EL (cell line): ENCODE measurements at places on chromosomes 4 and X.

DNA sequence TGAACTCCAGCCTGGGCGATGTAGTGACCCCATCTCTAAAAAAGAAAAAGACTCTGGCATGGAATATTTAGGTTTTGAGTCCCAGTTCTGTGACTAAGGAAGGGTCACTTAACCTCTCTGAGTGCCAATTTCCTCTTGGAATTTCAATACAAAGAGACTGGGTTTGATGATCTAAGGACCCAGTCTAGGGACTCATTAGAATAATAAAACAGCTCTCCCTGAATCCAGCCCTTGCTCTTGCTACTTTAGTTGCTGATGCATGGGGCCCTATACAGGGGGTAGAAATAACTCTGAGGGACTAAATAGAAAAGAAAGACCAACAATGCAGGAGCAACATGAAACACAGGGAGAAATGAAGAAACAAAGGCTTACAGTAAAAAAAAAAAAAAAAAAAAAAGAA lies 12.6 kb downstream of the C4orf54 start:
- no peak for DNase-seq

DNA sequence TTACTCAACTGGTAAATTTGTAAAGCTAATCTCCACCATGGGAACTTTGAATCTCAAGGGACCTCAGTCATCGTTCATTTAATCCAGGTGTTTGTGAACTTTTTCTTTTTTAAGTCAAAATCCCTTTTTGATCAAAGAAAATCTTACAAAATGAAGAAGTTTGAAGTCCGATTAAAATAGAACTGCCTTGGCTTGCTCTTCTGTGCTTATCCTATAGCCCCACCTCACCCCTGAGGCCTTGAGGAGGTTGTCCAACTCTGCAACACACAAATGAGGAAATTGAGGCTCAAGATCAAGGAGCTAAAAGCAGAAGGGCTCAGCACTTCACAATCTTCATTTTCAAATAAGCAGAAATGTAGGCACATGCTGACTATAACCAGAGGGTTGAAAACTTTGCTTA lies 240.3 kb upstream of the SFRP2 start:
- DNase-seq: no peak

DNA sequence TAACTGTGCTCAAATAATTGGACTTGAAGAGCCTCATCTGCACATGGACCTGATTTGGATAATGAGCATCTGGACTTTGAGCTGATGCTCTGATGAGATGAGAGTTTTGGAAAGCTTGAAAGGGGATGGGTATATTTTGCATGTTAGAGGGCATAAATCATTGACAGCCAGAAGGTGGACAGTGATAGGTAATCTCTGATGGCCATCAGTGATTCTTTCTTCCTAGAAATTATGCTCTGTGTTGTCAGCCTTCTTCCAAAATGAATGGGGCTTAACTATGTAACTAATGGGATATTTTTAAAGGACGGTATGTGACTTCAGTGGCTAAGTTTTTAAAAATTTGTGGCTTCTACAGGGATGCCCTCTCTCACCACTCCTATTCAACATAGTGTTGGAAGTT lies 334.0 kb downstream of the PTTG2 start:
- DNase-seq: no peak

DNA sequence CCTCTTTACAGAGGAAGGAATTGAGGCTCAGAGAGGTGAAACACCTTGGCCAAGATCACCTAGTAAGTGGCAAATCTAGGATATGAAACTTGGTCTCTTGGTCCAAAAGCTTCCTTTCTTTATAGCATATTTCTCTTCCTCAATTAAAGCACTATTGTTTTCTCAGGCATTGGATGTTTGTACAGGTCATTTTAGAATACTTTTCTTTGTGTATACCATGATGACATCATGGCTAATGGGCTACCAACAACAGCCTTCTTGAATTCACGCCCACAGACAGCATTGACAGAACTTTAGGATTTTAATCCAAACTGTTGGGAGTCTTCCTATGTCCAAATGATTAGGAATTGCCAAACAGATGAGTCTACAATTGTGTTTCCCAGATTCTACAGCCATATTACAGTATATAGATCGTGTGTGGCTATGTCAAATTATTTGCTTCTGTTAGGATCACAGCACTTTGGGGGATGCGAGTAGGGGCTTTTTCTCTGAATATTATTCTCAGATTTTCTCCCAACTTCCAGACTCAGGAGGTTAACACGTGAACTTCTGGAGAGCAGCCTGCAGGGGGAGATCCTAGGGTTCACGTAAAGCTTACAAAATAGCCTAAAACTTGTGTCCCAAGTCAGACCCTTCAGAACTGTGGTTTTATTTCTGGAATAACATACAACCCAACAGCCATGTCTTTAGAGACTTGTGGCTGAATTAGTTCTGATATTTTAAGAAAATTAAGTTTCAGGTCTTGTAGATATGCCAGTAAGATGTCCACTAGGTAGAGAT lies 191.8 kb downstream of the SHROOM3 start:
- DNase-seq: no peak

DNA sequence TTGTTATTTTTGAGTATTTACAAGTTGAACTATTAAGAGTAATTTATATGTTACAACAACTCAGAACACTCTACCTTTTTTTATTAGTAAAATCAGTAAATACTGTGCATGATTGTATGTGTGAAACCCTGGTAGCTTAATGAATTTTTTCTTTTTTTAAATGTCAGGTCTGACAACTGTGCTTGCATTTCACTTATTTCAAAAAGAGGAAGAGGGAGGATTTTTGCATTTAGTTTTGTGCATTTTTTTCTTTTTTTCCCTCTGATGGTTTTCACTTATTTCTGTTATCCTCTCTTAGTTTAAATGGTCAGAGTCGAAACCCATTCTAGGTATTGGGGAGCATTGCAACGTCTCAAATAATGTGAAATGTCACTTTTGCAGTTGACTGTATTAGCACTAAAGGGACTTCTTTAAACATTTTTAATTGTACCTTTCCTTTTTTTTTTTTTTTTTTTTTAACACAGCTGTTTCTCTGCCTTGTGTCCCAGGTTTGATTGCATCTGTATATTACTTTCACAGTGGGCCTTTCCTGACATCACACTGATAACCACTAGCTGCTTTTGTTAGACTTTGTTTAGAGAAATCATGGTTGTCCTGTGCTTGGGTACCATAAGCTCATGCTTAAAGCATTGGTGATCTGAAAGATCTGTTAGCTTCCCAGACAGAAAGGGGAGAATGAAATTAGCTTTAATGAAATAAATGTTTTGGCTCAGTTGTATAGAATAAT lies 28.5 kb downstream of the MOB1B start:
- no peak for DNase-seq

DNA sequence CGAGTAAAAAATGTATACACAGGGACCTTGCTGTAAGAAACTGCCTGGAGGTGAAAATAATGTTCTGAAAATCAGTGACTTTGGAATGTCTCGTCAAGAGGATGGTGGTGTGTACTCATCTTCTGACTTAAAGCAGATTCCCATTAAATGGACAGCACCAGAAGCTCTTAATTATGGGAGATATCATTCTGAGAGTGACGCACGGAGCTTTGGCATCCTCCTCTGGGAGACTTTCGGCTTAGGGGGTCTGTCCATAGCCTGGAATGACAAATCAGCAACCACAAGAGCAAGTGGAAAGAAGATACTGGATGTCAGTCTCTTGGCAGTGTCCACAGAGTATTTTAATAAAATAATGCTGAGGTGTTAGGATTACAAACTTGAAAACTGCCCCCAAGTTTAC lies 129.4 kb downstream of the THOC2 start:
- DNase-seq: no peak

- peak; percentile 3 for DNase-seq
Observed at GRCh38 chr4:132572210-132572609, 576.9 kb upstream of the PCDH10 start.

DNA sequence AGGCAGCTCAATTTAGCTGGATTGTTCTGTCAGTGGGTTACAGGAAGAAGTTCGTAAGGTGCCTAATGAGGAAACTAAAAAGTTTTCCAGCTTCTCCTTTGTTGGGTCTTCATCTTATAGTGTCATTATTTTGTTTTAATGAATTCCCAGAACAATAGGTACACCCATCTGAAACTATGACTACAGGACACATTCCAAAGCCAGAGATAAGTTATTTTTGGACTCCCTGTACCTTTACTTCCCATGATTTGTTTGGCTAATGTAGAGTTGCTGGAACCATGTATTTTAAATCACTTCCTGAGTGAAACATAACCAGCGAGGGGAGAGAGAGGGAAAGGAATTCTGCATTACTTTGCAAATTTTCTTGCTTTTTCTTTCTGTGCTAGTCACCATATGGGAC lies 114.0 kb downstream of the CLCN5 start:
- no peak for DNase-seq

GRCh38 chr4:182384631-182385091 lies 141.5 kb downstream of the TENM3 start:
- DNase-seq: no peak

DNA sequence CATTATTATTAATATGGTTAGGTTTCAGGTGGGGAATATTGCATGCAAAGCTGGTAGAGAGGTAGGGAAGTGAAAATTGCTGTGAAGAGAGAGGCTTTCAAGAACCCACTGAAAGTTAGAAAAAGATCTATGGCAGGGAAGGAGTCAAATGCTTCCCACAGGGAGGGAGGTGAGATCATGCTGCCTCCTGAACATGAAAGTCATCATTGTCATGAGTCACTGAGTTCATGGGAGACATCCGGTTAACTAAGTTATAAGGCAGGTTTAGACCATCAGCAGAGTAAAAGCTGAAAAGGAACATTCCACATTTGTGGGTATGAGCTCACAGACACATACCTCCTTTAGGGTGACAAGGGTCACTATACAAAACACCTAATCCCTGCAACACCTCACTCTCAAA lies 16.2 kb downstream of the GATB start:
- DNase-seq: peak; percentile 92

- DNase-seq: peak; percentile 60
Observed at GRCh38 chr4:19947349-19947748, 304.4 kb upstream of the SLIT2 start.

DNA sequence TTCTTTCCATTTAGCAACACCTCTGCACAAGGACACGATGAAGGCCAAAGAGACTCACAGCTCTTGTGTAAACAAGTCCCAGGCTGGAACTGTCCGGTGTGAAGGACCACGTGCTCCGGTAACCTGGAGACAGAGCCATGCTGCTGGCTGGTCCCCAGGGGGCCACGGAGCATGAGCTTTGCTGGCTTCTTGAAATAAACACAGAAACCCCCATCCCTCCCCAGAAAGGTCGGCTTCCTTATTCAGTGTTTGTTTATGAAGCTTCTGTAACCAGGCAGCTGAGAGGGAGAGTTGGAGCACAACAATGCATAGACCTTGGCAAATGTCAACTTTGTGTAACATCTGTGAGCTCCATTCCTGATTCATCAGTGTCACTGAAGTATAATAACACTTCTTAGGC lies 109.4 kb downstream of the GPR143 start:
- no peak for DNase-seq

DNA sequence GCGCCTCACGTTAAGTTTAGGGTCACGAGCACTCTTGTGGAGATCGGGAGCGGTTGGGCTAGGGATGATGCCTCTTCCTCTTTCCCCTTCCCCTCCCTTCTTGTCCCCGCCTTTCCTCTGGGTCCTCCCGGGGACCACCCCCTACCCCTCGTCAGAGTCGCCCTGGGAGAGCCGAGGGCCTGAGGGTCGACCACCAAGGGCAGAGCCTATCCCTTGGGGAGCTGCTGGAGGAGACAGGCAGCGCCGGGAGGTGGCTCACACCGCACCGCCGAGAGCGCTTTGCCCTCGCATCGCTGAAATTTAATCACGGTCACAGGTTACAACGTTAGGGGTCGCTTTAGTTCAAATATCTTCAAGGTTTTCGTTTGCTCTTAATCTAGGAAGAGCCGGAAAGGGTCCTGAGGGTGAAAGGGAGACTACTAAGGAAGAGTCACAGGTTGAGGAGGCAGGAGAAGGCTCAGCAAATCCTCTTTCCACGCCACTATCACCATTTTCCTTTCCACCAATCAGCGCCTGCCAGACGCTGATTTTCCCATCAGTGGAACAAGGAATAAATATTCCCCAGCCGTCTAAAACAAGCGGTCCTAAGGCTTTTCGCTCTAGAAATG lies 528 bp upstream of the SNCA start:
- DNase-seq: peak; percentile 1

DNA sequence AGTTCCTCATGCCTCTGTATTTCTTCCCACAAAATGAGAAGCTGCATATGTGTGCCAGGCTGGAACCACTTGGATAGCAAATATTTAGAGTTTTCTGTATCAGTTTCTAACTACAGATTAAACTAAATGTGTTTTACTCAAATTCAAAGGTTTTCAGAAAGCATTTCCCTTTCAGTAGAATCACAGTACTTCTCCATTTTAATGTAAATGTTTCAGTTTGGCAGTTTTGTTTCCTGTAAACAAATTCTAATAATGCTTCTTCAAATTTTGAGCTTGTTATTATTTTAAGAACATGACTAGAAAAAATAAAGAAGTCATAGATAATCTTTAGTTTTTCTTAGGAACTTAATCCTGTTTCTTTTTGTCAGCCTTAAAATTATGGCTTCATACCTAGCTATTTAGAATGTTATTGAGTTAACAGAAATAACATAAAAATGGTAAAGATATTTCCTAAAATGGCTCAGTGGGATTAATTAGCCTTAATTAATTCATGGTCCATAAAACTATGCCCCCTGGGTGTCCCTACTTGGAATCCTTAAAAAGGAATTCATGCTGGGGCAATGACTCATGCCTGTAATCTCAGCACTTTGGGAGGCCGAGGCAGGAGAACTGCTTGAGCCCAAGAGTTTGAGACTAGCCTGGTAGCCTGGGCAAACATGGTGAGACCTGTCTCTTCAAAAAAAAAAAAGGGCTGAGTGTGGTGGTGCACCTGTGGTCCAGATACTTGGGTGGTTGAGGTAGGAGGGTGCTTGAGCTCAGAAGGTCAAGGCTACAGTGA lies 83.8 kb upstream of the GPR34 start:
- peak; percentile 52 for DNase-seq

- peak; percentile 77 for DNase-seq
Observed at GRCh38 chrX:22109442-22109841, 77.3 kb downstream of the PHEX start.

DNA sequence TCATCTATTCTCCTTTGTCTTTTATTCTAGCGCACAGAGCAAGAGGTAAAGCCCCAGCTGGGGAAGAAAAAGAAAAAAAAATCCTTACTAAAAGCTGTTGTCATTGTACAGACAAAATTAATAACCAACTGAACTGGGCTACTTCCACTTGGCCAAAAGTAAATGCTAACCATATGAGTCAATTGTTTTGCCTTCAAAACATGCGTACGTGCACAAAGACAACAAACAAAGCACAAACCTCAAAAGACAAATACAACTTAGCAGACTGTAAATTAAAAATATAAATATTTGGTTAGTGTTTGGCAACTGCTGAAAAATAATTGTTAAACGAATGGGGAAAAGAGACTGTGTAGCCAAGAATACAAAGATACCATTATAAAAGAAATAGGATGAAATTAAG lies 5.9 kb downstream of the EDA2R start:
- DNase-seq: peak; percentile 40

DNA sequence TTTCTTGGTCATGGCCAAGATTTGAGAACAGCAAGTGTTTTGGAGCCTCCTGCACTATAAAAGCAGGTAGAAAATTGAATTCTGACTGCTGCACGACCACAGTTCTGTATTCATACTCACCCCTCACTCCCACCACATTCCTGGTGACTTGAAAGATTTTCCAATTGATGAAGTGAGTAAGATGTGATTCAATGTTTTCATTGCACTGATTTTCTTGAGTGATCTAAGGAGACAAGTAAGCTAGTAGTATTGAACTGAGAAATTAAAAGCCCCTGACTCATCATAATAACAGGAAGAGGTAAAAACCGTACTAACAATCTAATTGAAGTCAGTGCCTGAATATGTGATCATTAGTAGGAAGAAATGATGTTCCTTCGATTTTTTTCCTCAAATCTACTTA lies 6.1 kb upstream of the SEC24D start:
- DNase-seq: peak; percentile 71

- DNase-seq: no peak
Observed at GRCh38 chrX:132393485-132393884, 95.4 kb downstream of the MBNL3 start.
